ENCODE measurements at places on chromosomes 6 and 20.
A peak's percentile ranks its signal among the peaks of the same experiment; 100 is the strongest.

DNA sequence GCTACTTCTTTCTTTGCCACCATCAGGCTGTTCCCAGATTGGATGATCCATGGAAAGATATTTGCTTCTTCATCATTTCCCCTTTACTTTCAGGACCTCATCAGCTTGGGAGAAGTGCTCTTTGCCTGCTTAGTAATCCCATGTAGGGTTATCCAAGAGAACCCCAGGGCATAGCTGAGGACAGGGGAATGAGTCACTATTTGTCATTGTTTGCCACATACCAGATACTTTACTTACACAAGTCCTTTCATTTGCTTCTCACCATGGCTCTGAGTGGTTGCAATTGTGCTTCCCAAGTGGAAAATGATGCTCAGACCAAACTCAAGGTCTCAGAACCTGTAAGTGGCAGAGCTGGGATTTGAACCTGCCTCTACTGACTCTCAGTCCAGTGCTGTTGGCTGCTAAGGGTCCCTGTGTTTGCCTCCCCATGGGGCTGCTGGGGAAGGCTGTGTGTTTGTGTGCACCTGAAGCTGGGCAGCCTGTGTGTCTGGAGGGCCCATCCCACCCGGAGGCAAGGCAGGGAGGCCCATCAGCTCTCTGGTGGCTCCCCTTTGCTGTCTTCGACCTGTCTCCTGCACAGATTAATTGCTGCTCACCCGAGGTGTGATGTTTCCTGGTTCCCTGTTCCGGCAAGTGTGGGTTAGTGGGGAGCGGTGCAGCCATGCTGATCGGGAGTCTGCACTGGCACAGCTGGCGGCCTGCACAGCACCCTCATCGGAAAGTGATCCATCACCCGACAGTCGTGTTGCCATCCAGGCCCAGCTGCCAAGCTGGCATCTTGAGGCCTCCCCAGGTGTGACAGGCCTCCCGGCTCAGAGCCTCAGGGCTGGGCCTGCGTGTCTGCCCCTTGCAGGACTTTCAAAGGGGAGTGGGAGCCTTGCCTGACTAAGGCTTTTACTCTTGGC is 228.8 kb downstream of the DHX35 start:
- no peak for DNase-seq

- DNase-seq: no peak
Measured at GRCh38 chr6:125859727-125860126, 69.0 kb downstream of the NCOA7 start.

DNA sequence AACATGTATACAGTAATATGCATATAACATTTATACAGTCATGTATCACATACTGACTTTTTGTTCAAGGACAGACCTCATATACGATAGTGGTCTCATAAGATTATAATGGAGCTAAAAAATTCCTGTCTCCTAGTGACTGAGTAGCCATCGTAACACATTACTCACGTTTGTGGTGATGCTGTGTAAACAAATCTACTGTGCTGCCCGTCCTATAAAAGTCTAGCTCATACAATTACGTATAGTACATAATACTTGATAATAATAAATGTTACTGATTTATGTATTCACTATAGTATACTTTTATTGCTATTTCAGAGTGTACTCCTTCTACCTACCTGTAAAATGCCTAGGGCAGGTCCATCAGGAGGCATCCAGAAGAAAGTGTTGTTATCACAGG is 17.4 kb downstream of the SERAC1 start:
- DNase-seq: no peak

GRCh38 chr6:38024908-38025307 is 205.4 kb downstream of the ZFAND3 start:
- DNase-seq: no peak

GRCh38 chr20:56271974-56272373 is 23.4 kb downstream of the MC3R start:
- no peak for DNase-seq

GRCh38 chr20:841568-842546 is 8.3 kb downstream of the FAM110A start:
- no peak for DNase-seq

DNA sequence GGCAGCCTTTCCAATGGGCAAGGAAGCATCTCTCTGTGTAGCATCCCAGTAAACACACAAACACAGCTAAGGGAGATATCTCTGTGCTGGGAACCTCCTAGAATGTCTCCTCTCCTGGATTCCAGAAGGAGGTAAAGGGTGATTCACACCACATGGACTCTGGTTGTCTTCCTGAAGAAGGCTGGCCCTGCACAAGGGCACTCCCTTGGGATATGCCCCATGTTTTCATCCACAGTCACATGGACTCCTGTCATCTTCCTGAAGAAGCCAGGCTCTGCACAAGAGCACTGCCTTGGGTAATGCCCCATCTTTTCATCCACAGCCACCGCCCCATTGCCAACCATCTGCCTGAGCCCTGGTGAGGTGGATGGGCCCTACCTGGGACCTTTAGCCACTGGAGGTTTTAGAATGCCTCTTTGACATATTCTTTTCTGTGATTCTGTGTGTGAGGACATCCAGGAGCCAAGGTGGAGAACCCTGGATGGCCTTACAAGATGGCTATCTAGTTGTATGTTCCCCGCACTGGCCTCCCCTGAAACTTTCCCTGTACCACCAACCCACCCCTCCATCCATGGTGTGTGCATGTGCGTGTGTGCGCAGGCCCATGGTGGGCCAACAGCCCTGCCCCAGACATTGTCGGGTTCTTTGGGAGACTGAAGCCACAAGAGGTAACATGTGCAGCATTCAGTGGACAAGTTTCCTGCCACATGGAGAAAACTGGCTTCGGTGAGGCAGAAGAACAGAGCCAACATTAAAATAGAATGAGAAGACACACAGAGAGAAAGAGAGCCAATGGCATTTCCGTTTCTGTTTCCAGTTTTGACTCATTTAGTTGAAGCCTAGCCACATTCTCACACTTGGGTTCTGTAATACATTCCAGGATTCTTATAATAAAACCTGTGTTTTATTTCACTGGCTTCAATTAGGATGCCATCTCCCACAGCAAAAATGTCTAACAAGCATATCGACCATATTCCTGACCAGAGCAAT is 110.2 kb upstream of the CST7 start:
- DNase-seq: no peak

- DNase-seq: no peak
Measured at GRCh38 chr6:127136786-127137185, 18.3 kb downstream of the RSPO3 start.

DNA sequence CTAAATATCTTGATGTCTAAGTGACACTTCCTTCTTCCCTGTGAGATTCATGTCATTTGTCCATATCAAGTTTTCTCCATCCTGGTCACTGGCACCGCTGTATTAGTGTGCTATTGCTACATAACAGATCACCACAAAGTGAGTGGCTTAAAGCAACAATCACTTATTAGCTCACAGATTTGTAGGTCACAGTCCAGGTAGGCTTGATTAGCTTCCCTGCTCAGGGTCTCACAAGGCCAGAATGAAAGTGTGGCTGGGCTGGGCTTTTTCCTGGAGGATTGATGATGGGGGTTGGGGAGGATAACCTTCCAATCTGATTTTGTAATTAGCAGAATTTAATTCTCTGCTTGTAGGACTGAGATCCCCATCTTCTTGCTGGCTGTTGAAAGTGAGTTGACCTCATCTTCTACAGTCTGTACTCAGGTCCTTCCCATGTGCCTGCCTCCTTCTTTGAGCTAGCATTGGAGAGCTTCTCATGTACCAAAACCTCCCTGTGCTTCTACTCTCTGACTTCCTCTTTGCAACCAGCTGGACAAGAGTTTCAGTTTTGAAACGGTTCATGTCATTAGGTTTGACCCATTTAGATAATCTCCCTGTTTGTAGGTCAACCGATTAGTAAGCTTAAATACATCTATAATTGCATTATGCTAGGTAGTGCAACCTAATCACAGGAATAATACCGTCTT is 152.4 kb upstream of the MAN1A1 start:
- DNase-seq: no peak

DNA sequence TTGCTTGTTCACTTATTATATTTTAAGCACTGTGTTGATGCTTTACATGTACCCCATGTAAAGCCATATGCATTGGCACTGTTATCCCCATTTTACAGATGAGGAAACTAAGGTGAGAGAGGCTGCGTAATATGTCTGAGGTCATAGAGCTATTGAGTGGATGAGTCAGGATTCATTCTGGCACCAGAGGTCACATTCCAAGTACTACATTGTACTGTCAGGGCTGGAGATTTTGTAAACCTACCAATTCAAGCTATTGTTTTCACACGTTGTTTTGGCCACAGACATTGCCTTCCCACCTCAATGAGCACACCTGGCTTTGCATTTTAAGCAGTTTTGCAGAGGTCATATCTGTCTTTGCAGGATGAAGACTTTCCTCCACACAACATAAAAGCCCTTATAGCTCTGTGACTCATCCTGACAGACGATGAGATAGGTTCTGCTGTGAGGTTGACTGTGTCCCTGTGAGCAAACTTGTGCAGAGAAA is 33.2 kb downstream of the ANKS1A start:
- no peak for DNase-seq

- no peak for DNase-seq
Measured at GRCh38 chr6:6436946-6437345, 116.5 kb upstream of the F13A1 start.

GRCh38 chr6:38715016-38715689 is at the start of gene DNAH8:
DNAH8 (plus strand) TSS chr6:38715311; CDS start chr6:38722810, 7,499 bp downstream.
- DNase-seq: no peak

- DNase-seq: peak; percentile 87
Measured at GRCh38 chr20:43537921-43538877, 20.6 kb upstream of the SGK2 start.

GRCh38 chr20:22303523-22303922 is 280.8 kb downstream of the FOXA2 start:
- no peak for DNase-seq

GRCh38 chr6:100084316-100084990 is 90.4 kb upstream of the MCHR2 start:
- DNase-seq: no peak

DNA sequence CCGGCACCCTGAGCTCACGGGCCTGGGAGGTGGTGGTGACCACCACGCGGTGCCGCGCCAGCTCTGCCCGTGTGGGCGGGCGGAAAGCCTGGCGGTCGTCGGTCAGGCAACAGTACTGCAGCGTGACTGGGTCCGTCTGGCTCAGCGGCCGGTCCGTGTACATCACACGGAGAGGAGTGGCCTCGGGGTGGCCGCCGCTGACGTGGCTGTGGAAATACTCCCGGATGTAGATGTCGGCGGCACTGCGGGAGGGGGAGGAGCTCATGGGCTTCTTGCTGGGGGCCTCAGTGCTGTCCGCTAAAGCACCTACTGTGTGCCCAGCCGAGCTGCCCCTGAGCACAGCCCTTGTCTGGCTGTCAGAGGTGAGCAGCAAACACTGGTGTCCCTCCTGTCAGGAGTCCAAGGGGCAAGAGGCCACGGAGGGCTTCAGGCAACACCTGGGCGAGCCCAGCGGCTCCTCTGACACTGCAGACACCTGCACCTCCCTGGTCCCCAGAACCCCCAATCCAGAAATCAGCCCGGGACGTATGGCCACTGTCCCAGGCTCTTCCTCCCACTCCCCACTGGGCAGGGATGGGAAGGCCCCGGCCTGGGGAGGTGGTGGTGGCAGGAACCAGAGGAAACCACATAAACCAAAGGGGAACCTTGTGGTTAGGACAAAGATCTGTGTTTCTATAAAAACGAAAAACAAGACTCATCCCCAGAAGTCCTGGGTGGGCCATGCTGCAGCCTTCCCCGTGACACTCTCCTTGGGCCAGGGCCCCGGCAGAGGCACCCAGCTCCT is 6.5 kb downstream of the HELZ2 start:
- no peak for DNase-seq

DNA sequence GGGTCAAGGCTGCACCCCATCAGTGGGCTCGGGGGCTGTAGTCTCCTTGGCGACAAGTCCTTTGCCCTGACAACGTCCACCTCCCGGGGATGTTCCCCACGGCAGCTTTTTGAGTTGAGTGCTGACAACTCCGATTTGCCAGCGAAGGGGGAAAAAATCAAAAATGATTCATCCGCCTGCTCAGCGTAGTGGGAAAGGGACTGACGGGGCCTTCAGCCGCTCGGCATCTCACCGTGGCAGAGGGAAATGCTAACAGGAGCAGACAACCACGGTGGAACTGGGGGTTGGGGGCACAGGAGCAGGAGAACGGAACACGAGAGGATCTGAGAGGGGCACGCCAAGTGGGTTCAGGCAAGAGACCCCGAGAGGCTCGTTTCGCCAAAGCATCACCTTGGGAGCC is 173.7 kb downstream of the TFAP2C start:
- no peak for DNase-seq

- no peak for DNase-seq
Measured at GRCh38 chr6:280775-281468, 11.4 kb upstream of the DUSP22 start.

GRCh38 chr6:33118525-33119123 is 42.8 kb downstream of the HLA-DPB1 start:
- no peak for DNase-seq

GRCh38 chr20:20969701-20970280 is 136.4 kb downstream of the LINC00237 start:
- DNase-seq: no peak

DNA sequence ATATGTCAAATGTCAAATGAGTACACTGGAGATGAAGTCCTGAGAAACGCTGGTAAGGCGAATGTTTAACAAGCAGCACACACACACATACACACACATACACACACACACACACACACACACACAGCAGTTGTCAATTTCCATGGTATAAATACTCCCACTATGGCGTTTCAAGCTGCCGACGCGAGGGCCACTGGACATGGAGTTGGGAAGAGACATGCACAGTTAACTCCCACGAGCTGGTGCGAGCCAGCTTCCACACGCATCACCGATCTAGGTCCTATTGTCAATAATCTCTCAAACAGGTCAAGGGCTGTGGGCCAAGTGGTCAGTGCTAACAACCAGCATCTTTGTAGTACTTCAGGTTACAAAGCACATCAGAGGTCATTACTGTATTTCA is 58.9 kb downstream of the TRERF1 start:
- peak; percentile 41 for DNase-seq

DNA sequence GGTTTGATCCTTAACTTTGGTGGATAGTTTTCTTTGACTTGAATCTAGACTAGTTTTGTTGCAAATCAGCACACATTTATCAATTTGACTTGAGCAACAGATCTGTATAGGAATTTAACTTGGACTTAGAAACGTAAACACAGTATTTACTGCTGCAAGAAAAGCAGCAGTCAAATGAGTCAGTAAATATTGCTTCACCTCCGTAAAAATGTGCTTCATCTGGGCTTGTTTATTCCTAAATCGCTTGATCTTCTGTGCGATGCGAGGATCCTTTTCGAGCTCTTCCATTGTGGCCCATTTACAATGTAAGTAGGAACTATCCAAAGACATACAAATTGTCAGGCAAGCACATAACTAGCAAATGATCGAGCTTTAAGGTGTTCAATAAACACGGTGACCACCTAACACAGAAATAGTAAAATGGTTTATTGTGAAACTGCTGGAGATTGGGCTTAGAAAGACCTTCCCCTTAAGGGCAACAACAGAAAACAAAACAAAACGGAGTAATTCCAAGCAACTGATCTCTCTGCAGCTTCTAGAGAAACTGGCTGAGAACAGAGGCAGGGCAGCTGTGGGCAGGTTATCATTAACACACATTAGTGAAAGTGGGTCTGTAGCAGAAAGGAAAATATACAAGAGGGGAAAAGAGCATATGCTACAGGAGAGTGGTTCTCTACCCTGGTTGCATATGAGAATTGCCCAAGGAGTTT is 120.8 kb downstream of the CHD6 start:
- no peak for DNase-seq

GRCh38 chr6:88870717-88871330 is 92.6 kb downstream of the RNGTT start:
- DNase-seq: no peak
